ENCODE measurements at places on chromosomes 11 and 22. TPM values are rescaled to one million over a fixed set of nuclear protein-coding genes. Genes with fewer than 3 reads are reported as not detected.

The MS4A15 gene
- not detected for total RNA-seq

The CDC42EP2 gene
- total RNA-seq = 0.67 TPM

The MYEOV gene
- not detected for total RNA-seq

The SPDYC gene
- not detected for total RNA-seq

The MS4A6A gene
- not detected for total RNA-seq

The ZFP91 gene
- 60.9 TPM for total RNA-seq

The NOX4 gene
- not detected for total RNA-seq

The SERPING1 gene
- 0.23 TPM for total RNA-seq

The RAB36 gene
- 0.31 TPM for total RNA-seq

The C11orf21 gene
- total RNA-seq = 81.0 TPM

The GLYAT gene
- total RNA-seq = not detected

The OR52H1 gene
- 0.37 TPM for total RNA-seq

The HTR3A gene
- not detected for total RNA-seq

The OR56B1 gene
- total RNA-seq = 0.31 TPM

The PTGDR2 gene
- 1.4 TPM for total RNA-seq

The HEPACAM gene
- total RNA-seq = not detected

Data from activated CD4-positive, alpha-beta T cell treated with anti-CD3 and anti-CD28 coated beads, Interleukin-2, amount 10 ng/mL, durations not matched to agents 7 days and 5 days (primary cell).